ENCODE measurements at places on chromosomes 1 and 21.

- DNase-seq, result no peak
These were observed 86.3 kb downstream of the PRDM16 start for GRCh38 chr1:3155056-3155925.

- DNase-seq, result no peak
These were observed 6.6 kb downstream of the HYI start for GRCh38 chr1:43446881-43447835.

- no peak for DNase-seq
These were observed 24.9 kb upstream of the GLIS1 start for GRCh38 chr1:53763911-53764310.

GRCh38 chr1:186708694-186709097, 28.5 kb upstream of the PTGS2 start:
- no peak for DNase-seq

DNA sequence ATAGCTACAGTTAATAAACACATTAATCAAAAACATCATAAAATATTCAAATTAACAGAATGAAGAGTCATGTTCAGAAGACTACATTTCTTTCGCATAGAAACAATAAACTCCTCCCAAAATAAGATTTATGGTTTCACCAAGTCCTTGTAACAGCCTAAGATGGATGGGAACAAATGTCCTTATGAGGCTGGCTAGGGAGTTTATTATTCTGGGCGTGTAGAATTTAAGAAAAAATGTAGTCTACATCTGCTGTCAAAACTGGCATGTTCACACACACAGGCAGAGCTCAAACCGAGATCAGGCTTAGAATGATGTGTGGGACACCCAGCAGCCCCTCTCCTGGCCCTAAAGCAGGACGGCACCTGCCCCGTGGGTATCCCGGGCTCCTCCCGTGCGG, 101.1 kb downstream of the NPHP4 start:
- DNase-seq, result no peak

DNA sequence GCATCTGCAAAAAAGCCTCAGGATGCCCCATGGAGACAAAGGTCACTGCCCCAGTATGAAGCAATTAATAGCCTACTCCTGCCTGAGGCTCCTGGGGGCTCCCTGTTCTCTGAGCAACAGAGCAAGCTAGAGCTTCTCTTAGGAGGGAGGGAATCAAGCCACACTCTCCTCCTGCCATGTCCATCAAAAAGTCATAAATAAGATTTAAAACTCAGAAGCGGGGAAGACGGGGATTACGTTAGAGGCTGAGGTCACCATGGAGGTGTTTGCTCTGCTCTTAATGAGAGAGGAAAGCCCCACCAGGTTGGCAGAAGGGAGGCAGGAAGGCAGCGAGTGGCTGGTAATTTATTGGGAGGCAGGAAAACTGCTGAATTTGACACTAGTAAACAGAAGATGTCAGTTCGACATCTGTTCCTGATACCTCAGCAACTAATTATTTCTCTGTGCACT, 98.4 kb upstream of the TNR start:
- no peak for DNase-seq

Data from stimulated activated CD4-positive, alpha-beta T cell treated with anti-CD3 and anti-CD28 coated beads, TNF-alpha, amount 100 ng/mL, for 4 hours (primary cell).